NK-92 treated with Interleukin-12 subunit alpha and Interleukin-12 subunit beta, amount 100 ng/mL, for 24 hours (cell line): ENCODE measurements at places on chromosomes 4 and X.

DNA sequence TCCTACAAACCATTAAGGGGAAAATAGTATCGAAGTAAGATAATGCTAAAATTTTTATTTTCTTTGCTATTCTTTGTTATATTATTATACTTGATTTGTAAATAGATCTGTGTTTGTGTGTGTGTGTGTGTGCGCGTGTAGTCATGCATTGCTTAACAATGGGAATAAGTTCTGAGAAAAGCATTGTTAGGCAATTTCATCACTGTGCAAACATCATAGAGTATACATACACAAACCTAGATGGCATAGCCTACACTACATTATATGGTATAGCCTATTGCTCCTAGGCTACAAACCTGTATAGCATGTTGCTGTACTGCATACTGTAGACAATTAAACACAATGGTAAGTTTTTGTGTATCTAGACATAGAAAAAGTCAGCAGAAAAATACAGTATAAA is 17.1 kb downstream of the MTTP start:
- no peak for DNase-seq

DNA sequence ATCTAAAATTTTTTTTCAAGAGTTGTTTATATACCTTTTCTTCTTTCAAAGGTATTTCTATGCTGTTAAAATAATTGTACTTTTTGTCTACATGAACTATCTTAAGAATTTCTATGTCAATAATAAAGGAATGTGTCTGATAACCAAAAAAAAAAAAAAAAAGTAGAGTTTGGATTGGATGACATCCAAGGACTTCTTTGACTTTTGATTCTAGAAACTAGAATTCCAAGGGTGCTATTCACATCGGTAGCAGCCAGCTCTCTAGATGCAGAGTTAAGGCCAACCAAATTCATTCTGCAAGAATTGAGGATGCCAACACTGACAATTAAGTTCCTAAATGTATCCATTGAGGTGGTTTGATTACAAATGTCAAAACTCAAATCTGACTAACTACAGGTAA is 42.0 kb upstream of the PRKG2 start:
- no peak for DNase-seq

DNA sequence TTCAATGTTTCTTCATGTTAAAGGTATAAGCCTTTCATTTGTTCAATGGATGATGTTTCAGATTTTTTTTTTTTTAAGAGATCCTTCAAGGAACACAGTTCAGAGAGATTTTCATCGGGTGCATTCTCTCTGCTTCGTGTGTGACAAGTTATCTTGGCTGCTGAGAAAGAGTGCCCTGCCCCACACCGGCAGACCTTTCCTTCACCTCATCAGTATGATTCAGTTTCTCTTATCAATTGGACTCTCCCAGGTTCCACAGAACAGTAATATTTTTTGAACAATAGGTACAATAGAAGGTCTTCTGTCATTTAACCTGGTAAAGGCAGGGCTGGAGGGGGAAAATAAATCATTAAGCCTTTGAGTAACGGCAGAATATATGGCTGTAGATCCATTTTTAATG is 75.8 kb downstream of the NPNT start:
- DNase-seq: no peak

DNA sequence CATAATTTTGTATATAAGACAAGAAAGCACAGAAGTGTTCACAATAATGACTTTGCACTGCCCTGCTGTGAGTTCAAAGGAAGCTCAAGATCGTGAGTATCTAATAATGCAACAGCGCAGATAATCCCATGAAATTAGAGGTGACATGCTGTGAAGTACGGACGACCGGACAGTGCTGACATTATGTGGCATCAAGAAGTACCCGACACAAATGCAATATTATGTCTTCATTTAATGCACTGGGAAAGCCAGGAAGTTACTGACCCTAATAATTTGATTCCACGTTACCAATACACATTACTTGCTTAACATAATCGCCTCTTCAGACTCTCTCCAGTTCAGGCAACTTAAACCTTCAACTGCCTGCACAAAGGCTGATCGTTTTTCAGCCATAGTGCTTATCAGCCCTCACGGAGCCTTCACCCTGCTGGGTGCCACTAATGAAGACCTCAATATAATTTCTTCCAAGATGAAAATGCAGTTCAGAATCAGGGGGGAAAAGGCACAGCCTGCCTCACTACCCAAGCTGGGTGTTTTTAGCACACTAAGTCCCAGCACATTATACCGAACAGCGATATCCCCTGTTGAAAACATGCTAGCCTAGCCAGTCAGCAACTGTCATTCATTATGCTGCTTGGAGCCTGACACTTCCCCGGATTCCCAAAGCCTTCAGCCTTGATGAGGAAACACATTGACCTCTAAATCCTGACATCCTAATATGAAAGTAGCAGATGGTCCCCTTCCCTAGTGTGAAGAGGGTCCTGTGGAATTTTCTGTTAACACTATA is 56.1 kb downstream of the SLC7A11 start:
- no peak for DNase-seq

DNA sequence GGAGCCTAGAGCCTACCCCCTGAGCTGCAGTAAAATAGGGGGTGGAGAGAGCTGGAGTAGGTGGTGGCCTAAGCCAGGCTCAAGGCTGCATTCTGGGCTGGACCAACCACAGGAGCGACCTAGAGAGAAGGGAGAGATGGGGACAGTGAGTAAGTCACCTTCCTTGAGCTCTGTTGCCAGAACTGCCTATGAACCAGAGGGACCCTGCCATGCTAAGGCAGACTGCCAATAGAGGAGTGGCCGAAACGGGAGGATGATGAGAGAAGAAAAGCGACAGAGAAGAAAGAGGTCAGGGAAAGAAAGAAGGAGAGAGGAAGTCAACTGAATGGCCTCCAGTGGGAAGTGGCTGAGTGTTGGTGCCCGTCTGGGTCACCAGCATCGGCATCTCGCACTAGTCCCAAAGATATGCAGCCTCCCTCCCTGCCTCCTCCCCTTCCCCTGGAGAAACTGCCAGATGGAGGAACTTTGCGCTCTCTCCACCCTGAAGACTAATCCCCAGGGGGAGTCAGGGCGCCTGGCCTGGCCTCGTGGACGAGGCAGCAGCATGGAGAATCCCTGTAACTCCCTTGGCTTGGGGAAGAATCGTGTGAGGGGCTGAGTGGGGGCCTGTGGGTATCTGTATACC is 28.8 kb downstream of the ELF4 start:
- no peak for DNase-seq

DNA sequence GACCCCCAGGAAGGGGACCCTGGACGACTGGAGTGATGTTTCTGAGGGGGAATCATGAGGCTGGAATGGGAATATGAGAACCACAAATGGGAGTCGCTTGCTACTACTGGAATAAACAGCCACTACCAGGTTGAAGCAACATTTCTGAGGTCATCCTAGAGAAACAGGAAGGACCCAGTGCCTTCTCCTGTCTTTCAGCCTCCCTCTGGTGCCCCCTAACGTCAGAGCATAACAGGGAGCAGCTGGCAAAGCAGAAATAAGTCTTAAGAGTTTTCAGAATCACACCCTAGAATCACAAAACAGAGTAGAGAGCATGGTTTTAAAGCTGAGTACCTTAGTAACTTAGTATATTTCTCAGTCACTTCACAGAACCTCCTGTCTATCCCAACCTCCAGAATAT is 347.8 kb upstream of the PITX2 start:
- DNase-seq: peak; percentile 1

GRCh38 chr4:59655996-59656395 is 1544.1 kb upstream of the ADGRL3 start:
- DNase-seq: no peak

- no peak for DNase-seq
These were observed 199.8 kb upstream of the SFRP2 start for GRCh38 chr4:153988492-153989363.

GRCh38 chrX:31497086-31497485 is 425.2 kb upstream of the FTHL17 start:
- DNase-seq: no peak

GRCh38 chr4:70178075-70178660 is 17.4 kb upstream of the ODAM start:
- DNase-seq: no peak

DNA sequence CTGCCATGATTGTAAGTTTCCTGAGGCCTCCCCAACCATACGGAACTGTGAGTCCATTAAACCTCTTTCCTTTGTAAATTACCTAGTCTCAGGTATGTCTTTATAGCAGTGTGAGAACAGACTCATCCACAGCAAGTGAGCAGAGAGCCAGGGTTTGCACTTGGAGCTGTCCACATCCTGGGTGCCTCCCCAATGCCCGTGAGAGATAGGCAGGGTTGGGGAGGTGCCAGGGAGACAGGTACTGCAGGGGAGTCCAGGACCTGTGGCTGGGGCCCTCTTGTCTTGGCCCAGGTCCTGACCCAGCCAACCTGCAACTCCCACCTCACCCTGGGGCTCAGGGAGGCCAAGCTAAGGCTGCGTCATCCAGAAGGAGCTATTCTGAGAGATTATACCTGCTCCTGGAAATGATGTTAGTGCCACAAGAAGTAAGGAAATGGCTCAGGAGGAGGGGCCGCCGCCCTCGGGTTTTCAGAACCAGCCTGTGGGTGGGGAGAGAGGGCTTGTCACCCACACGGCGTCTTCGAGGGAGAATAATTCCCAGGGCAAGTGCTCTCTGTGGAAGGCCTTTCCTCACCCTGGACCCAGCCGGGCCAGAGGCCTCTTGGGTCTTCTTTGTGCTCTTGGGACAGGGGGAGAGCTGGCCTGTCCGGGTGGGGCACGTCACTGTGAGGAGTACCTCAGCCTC is 66.5 kb downstream of the ADRA2C start:
- no peak for DNase-seq

GRCh38 chrX:153442463-153442862 is 3.4 kb downstream of the TREX2 start:
- no peak for DNase-seq
